Type B pancreatic cell (in vitro differentiated cells): ENCODE measurements at places on chromosomes 7 and 10. TPM values are rescaled to one million over a fixed set of nuclear protein-coding genes. Genes with fewer than 3 reads are reported as not detected.
A peak's percentile ranks its signal among the peaks of the same experiment; 100 is the strongest.

- no peak for DNase-seq
- peak overlapping the region; percentile 90 for H3K4me3 ChIP-seq
- H3K4me1 ChIP-seq, result peaks cover 17% of the 10 kb centered on the region
- H3K27ac ChIP-seq, result peak overlapping the region; percentile 36
- H3K27me3 ChIP-seq, result no peaks in the 10 kb centered on the region
- H3K36me3 ChIP-seq, result peaks cover 14% of the 10 kb centered on the region
These were observed 569 bp downstream of the ZNF316 start for GRCh38 chr7:6637544-6638229.

LRRD1 gene
- 0.19 TPM in 1 of 2 replicates, not detected in the other for total RNA-seq

PRKG1 gene
- 7.4 and 12.3 TPM in 2 replicates for total RNA-seq

CTBP2 gene
- 101 and 113 TPM in 2 replicates for total RNA-seq

DNA sequence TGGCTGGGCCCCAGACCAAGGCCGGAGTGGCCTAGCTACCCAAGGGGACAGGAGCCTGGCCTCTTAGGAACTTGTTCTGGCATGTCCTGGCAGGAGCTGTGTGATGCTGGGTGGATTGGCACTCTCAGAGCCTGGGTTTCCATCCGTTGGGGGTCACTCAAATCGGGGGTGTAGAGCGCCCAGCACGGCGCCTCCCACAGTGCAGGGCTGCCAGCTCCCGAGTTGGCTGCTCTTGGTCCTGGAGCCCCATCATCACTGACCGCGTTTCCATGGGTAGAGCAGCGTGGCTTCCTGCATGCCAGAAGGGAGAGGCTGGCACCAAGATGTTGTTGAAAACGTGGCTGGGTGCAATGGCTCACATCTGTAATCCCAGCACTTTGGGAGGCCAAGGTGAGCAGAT lies 70.3 kb downstream of the UNCX start:
- no peak overlapping the region for H3K4me3 ChIP-seq
- DNase-seq, result no peak
- H3K27ac ChIP-seq, result no peak overlapping the region
- H3K27me3 ChIP-seq, result peaks cover 20% of the 10 kb centered on the region
- H3K36me3 ChIP-seq, result no peaks in the 10 kb centered on the region

- H3K27ac ChIP-seq, result no peak overlapping the region
- no peak for DNase-seq
- H3K27me3 ChIP-seq, result peaks cover 10% of the 10 kb centered on the region
- H3K36me3 ChIP-seq, result no peaks in the 10 kb centered on the region
- H3K4me1 ChIP-seq, result peaks cover 44% of the 10 kb centered on the region
These were observed 153.9 kb upstream of the PCBD1 start for GRCh38 chr10:71042216-71042615.

SEMA4G gene
- 28.0 and 46.0 TPM in 2 replicates for total RNA-seq

DNA sequence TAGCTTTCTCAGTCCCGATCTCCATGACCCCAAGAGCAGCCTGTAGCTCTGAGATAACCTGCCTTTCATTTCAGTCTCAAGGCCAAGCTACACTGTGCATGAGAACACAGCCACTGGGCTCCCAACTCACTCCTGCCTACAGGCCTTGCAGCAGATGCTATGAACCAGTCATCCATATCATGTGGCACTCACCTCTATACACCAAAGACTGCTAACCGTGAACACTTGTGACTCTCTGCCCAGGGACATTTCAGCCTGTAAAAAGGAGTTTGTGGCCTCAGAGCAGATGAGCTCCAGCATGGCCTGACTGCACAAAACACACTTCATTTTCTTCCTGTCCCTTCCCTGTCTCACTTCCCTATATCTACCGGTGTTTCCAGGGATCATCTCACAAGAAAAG lies 56.9 kb upstream of the NPY start:
- H3K4me3 ChIP-seq, result no peak overlapping the region
- H3K27ac ChIP-seq, result no peak overlapping the region
- no peak for DNase-seq
- H3K4me1 ChIP-seq, result peaks cover 6% of the 10 kb centered on the region
